Left kidney (tissue), 8 donors: ENCODE measurements at places on chromosomes 7 and 10. TPM values are rescaled to one million over a fixed set of nuclear protein-coding genes. Genes with fewer than 3 reads are reported as not detected.

LRRC18 gene
- 0.20 TPM for polyA plus RNA-seq

GNAI1 gene
- polyA plus RNA-seq = 112 TPM

RUFY2 gene
- polyA plus RNA-seq = 43.0 TPM

PDCD4 gene
- polyA plus RNA-seq = 263 TPM

AKR1C2 gene
- 8.5 TPM for polyA plus RNA-seq

CNNM2 gene
- 10.1 TPM for polyA plus RNA-seq

CHCHD3 gene
- 82.6 TPM for polyA plus RNA-seq

GRCh38 chr10:70295321-70295720, 11.5 kb upstream of the NPFFR1 start:
- DNase-seq = no peak

DNA sequence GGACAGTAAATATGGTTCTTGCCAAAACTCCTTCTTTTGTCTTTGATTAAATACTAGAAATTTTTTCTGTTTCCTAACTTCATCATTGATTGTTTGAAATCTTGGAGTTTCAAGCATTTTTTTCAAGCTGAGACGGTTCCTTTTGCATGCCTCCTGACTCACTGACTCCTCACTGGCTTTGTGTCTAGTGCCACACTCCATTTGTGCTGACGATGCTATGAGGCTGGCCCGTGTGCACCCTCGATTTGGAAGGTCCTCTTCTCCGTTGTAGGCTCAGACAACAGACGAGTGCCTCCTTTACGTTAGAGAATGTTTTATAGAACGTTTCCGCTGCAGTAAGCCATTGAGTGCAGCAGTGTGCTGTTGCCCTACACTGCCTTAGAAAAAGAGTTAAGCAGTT, 10.8 kb upstream of the CSGALNACT2 start:
- DNase-seq = no peak

DNA sequence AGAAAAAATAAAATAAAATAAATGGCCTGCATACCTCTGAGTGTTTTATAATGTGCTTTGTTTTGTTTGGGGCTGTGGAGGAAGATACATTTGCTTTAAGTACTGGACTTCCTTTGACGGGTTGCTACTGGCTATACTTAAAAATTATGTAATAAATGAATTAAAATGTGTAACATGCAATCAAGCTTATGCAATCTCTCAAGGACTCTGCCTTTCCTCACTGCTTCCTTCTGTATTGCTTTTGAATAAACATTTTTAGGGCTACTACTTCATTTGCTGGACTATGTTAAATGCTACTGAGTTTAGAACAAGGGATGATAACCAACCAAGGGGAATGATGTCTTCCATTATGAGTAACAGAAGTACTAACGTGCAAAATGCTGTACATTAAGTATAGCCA, 91.6 kb downstream of the ETV1 start:
- DNase-seq = no peak

DNA sequence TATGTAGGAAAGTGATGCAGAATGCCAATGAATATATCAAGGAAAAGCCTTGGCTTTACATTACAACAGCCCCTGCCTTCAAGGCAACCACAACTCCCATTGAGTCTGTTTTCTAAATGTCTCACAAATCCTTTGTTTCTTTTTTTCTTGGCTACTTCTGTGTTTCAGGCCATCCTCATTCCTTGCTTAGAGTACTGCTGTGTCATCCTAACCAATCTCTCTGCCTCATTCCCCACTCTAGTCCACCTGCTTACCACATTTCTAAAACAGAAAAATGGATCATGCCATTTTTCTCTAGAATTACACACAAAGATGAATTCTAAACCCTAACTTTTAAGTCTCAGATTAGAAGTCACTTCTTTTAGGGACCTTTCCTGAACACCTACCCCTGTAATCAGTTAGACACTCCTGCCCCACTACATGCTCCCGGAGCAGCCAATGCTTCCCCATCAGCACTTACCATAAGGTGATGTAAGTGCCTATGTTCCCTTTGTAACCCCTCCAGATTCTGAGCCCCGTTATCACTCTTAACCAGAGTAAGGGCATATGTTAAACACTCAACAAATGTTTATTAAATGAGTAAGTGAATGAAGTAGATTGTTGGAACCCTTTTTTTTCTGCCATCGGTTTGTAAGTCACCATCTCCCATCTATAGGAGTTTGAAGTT, 2.8 kb downstream of the BORCS7 start:
- no peak for DNase-seq

GRCh38 chr10:122336961-122337360, 37.5 kb upstream of the PLEKHA1 start:
- DNase-seq = no peak

DNA sequence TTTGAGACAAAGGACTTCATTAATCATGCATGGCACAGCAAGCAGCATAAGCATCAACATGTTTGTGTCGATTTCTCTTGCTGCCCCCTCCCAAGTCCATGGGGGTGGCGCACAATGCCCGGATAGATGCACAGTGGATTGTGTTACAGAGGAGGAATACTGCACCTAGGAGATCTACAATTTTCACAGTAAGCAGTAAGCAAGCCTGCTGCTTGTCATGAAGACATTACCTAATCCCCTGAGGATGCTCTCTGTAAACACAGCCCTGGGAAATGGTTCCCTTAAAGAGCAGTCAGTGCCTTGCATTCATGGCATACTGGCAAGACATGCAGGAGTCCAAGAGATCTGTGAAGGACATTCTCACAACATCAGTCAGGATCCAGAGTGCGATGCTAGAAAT, 137.7 kb downstream of the ETV1 start:
- no peak for DNase-seq

DNA sequence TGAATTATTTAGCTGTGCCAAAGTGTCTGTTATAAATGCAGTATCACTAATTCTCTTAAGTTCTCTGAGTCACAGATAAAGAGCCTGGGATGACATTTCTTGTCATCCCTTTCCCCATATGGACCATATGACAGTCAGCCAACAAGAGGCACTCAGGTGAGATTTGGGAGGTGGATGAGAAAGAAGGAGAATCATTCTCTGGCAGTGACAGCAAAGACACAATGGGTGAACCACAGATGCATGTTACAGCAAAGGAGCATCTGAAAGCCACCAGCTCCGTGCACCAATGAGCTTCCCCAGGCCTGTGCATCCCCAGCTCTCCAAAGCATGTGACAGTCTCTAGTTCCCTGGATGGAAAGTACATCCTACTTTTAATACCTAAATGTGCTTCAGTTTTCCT, 10.8 kb downstream of the GIMAP6 start:
- no peak for DNase-seq

GRCh38 chr10:132515811-132516726, 21.5 kb upstream of the INPP5A start:
- no peak for DNase-seq

DNA sequence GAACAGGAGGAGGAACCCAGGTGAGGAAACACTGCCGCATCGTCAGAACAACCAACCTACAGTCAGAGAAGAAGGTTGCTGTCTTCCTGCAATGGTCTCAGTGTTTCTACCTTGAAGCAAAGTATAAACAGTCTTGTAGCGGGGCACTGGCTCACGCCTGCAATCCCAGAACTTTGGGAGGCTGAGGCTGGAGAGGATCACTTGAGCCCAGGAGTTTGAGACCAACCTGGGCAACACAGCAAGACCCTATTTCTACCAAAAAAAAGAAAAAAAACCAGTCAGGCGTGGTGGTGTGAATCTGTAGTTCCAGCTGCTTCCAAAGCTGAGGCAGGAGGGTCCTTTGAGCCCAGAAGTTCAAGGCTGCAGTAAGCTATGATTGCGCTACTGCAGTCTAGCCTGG, 23.4 kb downstream of the SNX8 start:
- DNase-seq = no peak

DNA sequence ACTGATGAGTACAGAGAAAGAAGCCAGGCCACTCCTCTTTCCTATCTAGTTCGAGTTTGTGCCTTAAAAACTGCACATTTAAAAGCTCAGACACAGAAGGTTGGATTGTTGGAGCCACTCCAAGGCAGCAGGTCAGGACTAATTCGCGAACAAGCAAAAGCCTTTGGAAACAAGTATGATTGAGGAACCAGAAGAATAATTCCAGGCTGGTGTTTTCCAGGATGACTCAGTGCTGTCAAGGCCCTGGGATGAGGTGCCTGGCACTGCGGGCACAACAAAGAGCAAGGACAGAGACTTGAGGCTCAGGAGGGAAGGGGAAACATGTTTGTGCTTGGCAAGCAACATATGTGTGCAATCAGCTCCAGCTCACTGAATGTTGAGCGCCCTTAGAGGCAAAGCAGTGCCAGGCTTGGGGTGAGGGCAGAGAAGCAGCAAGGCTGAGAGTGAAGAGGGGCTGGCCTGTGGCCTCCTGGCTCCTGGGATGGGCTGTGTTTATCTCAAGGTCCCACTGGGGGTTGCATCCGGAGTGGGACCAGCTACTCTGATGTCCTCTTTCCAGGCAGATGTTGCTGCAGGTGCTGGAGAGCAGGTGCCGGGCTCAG, 44.1 kb downstream of the VSTM4 start:
- DNase-seq = no peak

DNA sequence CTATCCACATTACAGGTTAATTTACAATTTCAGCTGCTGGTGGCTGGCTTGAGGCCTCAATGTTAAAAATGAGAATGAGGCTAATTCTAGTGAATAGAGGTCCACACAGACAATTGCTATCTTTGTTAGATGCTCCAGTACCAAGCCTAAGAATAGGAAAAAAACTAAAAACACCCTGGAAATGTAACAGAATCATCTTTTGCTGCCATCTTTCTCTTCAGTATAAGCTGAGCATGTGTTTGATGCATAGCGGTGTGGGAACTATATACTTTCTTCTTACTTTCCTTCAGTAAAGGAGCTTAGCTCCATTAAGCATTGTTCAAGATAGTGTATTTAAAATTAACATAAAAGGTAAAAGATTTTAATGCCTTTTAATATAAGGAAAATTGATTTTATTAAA, 5.6 kb downstream of the TMEM229A start:
- no peak for DNase-seq

- DNase-seq = no peak
Observed at GRCh38 chr7:104486931-104487330, 158.5 kb downstream of the LHFPL3 start.

DNA sequence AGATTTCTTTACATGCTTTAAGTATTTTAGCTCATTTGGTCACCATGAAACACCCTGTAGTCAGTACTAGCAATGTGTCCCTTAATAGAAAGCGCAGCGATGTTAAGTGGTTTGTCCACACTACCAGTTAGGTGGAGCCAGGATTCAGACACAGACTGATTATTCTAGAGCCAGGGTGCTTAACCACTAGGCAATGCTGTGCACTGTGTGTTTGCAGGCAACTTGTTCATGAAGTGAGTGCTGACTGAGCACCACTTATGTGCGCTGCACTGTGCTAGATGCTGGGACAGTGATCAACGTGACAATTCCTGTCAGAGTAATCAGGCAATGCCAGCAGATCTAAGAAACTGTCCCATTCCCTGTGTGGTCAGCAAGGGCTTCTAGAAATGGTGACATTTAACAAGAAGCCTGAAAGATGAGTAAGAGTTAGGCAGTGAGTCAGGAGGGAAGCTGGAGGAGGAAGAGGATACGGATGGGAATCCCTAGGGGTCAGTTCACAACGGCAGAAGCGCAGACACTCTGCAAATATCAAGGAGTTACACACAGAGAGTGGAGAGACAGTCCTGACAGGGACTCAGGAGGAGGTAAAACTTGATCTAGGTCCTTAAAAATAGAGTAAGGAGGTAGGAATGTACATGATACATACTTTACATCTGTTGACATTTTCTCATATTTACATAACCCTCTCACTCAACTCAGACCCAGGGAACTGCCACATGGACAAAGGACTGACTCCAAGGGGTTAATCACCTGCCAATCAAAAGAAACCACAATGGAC, 69.7 kb upstream of the EGR2 start:
- DNase-seq = no peak

- no peak for DNase-seq
Observed at GRCh38 chr7:154748089-154748786, 254.7 kb downstream of the PAXIP1 start.

DNA sequence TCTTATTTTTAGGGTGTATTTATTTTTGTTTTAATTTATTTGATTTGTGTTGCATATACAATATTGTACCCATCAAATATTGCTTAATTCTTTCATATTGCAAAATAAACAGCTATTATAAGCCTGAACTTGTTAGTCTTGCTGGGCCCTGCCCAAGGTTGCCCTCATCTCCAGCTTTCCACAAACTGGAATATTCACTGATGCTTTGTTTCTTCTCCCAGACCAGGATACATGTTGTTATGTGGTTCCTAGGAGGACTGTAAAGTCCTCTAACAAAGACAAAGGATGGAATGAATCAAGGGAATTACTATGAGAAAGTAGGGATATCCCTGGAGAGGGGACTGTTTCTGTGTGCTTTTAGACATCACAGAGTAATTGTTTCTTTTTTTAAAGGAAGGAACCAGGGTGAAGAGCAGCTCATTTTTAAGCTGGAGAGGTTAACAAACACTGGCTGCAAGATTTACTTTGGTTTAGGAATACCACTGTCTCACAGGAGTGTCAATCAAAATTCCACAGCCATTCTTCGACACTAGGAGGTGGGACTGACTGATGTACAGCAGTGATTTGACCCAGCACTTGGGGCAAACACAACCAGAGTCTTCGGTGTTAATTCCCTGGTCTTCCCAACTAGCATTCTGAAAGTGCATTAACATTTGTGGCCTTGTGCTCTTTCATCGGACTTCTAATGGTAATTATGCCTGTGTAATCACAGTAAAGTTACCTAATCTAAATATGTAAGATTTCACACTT, 14.8 kb upstream of the CD36 start:
- DNase-seq = no peak

GRCh38 chr7:77456696-77457095, 40.5 kb upstream of the GSAP start:
- no peak for DNase-seq
